D721Med (cell line): ENCODE measurements at places on chromosomes 2 and 18.

DNA sequence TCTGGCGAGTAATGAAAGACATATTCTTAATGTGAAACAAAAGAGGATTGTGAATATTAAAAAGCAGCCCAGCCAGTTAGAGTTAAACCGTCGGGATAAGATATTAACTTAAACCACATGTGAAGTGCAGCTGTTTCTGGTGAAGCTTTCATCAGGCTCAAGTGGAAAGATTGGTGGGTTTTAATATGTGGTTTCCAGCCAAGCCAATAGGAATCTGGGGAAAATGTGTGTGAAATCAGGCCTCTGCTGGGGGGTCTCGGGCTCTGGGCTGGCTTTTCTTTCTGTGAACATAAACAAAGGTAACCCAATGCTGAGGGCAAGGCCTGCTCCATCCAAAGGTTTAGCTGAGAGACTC is 279.6 kb downstream of the SLC4A3 start:
- no peak for DNase-seq

DNA sequence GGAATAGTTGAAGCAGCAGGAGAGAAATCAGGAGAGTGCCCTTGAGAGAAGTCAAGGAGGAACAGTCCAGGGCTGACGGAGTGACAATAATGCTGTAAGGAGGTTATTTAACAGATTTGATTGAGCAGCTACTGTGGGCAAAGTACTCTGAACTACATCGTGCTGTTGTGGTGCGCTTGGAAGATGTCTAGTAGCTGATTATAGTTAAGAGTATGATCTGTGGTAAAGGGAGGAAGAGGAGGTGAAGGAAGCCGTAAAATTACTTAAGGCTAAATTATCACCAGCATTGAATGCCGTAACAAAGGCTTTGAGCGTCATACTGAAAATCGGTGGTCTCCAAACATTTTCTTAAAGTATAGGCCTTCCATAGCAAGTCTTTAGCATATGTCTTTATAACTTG is 4.5 kb downstream of the PCBP1 start:
- no peak for DNase-seq

GRCh38 chr18:62258093-62258492 is 67.0 kb upstream of the TNFRSF11A start:
- no peak for DNase-seq

DNA sequence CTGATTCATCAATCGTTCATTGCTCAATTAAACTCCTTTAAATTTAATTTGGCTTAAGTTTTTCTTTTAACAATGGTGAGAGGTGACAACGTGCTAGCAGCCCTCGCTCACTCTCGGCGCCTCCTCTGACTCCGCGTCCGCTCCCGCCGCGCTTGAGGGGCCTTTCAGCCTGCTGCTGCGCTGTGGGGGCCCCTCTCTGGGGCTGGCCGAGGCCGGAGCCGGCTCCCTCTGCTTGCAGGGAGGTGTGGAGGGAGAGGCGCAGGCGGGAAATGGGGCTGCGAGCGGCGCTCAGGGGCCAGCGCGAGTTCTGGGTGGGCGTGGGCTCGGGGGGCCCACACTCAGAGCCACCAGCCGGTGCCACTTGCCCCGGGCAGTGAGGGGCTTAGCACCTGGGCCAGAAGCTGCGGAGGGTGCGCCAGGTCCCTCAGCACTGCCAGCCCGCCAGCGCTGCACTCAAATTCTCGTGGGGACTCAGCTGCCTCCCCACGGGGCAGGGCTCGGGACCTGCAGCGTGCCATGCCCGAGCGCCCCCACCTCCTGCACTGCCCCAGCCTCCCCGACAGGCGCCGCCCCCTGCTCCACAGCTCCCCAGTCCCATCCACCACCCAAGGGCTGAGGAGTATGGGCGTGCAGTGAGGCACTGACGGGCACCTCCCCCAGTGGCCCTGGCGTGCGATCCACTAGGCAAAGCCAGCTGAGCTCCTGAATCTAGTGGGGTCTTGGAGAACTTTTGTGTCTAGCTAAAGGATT is 19.6 kb downstream of the ANKMY1 start:
- no peak for DNase-seq

GRCh38 chr18:12656605-12656937 is 1.3 kb downstream of the SPIRE1 start:
- no peak for DNase-seq

GRCh38 chr2:189862751-189863150 is 78.5 kb downstream of the PMS1 start:
- DNase-seq = no peak

GRCh38 chr2:117771969-117772630 is 42.4 kb upstream of the DDX18 start:
- no peak for DNase-seq

DNA sequence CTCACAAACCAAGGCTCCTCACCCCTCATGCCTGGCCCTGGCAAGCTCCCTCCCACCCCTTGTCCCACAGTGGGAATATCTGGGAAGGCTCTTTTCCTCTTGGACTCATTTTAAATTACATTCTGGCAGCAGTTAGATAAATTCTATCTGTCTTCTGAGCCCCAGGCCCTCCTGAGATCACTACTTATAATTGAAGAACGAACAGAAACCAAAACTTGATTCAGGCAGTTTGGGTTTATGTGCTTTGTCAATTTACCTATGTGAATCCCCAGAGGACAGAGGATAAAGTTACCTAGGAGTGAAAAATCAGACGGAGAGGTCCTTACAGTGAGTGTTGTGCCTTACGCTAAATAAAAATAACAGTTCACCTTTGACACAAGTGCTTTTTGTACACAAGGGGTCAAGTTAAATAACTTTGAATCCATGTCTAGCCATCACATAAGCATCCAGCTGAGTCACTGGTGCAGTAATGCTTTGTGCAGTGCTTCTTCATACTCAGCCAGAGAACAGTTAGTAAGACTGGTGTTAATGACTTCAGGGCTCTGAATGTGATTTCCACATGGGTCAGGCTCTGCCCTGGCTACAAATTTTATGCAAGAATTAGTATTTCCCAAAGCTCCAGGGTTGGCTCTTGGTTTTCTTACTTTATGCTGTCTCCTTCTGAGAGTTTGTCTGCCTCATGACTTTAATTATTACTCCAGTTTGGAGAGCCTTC is 329.3 kb downstream of the INSIG2 start:
- DNase-seq = no peak

- DNase-seq = no peak
Observed at GRCh38 chr18:43627848-43628530, 350.7 kb upstream of the SYT4 start.

DNA sequence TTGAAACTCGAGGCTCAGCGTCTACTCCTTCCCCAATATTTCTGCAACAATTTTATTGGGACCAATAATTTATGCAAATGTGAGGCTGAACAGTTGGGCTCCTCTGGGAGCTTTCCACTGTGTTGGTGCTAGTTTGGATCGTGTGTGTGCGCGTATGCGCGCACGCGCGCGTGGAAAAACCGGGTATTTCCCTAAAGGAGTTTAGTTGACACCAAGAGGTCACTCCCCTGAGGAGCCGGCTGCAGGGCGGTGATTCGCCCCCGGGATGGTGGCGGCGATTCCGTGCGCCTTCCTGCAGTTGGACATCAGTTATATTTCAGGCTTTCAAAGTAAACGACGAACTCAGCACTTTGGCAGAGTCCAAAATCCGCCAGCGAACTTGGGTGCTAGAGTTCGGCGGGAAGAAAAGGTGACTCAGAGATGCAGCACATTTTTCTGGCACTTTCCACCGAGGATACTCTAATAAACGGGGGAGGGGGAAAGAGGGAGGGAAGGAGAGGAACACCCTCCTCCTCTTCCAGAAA is 186.5 kb upstream of the FANCL start:
- no peak for DNase-seq

GRCh38 chr2:219308142-219309101 is 779 bp downstream of the PTPRN start:
- DNase-seq = no peak

- DNase-seq = no peak
Observed at GRCh38 chr2:233083782-233084181, 23.6 kb downstream of the INPP5D start.

DNA sequence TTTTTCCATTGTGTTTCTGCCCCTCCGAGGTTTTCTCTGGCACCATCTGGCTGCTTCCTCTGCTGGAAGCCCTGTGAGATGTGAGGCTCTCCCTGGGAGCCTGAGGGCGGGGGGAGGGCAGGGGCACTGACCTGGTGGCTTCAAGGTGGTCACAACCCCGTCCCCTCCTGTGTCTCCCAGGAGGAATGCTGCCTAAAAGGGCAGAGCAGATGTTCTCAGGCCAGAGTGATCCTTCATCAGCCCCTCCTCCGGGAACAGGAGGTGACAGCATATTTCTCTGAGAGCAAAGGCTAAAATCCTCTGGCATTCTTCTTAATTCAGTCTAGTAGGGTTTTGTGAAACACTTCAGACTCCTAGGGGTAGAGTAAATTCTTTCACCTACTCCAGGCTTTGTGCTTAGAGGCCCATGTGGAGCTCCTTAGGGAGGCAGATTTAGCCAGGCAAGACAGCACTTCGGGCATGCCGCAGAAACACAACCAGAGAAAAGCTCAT is 18.3 kb upstream of the GREB1 start:
- no peak for DNase-seq

DNA sequence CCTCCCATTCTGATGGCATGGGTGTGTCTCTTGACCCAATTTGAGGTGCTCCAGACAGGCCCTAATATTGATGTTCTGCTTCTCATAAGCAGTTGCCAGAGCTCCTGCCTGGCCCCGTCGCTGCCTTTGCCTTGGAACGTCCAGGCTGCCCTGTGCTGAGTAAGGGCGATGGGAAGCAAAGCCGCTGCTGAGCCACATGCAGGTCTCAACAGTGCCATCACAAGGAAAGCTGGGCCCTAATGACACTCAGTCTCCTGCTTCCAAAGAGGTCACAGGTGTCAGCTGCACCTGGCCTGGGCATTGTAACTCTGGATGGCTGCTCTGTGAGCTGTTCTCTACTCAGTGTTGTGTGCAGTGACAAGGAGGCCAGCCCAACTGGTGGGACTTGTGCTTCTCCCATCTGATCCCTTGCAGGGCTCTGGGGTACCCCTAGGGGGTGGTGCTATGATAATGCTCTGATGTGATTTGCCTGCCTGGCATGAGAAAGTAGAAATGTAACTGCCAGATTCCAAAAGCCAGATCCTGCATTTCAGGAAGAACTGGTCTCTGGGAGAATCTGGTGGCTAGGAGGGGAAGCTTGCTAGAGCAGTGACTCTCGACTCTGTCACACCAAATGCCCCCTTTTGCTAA is 8.7 kb downstream of the TTC39C start:
- no peak for DNase-seq

DNA sequence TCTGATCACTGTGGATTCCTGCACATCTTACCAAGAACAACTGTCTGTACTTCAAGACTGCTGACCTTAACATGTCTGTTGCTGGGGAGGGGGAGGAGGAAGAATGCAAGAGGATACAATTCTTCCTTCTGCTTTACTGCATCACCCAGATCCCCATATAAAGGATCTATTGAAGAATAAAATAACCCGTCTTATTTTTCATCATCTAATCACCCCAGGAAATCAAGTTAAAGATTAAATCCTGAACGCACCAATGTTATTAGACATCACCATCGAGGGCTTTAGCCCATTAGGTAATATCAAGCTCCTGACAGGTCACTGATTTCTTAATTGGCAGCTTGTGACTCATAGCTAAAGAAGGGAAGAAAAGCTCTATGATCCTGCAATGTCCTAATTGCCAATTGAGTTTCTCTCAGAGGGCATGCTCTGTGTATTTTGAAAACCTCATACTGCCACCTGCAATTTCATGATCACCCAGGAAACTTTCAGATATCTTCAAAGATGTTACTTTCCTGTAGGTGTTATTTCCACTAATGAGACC is 75.4 kb upstream of the KCNE4 start:
- no peak for DNase-seq

- no peak for DNase-seq
Observed at GRCh38 chr18:54173250-54173649, 51.2 kb downstream of the MBD2 start.

GRCh38 chr2:164739966-164740365 is 101.7 kb downstream of the COBLL1 start:
- DNase-seq = no peak

DNA sequence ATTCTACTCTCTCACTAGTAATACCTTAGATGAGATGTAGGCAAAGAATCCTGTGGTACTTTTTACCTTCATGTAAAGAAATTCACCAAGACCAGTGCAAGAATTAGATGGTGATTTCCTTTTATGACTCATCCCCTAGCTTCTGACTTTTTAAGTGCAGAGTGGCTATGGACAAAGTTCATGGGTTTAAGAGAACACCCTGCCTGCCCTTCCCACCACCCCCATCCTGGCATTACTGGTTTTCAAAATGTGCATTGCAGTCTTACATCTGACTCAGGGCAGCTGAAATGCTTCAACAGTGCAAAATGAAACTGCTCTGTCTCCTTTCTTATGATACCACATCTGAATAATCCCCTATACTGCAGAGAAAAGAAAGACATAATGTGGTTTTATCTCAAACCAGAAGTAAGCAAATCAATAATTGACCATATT is 22.6 kb downstream of the MAIP1 start:
- DNase-seq = no peak

DNA sequence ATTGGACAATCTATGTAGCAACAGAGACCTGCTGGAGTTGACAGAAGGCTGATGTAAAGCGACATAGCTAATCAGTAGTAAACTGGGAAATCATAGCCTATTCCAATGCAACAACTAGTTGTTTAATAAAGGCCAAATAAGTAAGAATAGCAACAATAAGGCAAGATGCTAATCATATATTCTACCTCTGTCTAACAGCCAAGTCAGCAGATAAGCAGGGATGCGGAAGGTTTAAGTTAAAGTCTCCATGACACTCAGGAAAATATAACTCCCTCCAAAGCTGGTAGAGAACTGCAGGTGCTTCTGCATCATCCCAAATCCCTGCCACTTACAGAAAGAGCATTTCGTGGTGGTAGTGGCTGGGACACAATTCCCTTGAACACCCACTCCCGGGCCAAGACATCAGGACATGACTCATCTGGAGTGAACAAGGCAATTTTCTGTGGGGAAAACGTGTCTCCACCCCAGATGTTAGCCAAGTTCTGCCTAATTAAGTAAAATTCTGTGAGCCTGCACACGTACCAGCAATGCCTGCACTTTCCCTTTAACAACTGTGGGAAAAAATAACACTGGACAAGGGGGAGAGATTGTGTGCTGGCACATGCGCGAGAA is 413.6 kb upstream of the ID2 start:
- DNase-seq = no peak

- DNase-seq = no peak
Observed at GRCh38 chr2:189142893-189143759, 36.4 kb downstream of the COL5A2 start.

DNA sequence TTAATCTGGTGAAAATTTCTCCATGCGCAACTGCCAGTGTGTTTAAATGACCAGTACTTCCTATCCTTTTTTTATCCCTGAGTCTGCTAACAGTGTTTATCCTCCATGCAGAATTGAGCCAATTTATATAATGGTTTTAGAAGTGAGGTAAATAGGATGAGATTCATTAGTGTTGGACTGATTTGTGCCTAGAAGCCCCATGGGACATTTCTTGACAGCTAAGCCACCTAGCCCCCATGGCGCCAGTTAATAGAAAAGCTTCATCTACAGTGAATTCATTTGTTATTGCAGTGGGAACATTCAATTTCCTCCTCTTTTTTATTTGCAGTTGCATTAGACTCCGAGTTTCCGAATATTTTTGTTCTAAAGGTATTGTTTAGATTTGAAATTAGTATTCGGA is 175.6 kb downstream of the ARL6IP6 start:
- DNase-seq = no peak

- no peak for DNase-seq
Observed at GRCh38 chr18:23059541-23060465, 75.5 kb upstream of the CABLES1 start.
